MG63 (cell line): ENCODE measurements at places on chromosomes 1 and 21. TPM values are rescaled to one million over a fixed set of nuclear protein-coding genes. Genes with fewer than 3 reads are reported as not detected.

NHLH1 gene
- not detected in 2 replicates for total RNA-seq

DEPDC1 gene
- 36.5 and 47.4 TPM in 2 replicates for total RNA-seq

CITED4 gene
- total RNA-seq: 29.5 and 45.3 TPM in 2 replicates

NSUN4 gene
- 7.7 and 16.7 TPM in 2 replicates for total RNA-seq

DNA sequence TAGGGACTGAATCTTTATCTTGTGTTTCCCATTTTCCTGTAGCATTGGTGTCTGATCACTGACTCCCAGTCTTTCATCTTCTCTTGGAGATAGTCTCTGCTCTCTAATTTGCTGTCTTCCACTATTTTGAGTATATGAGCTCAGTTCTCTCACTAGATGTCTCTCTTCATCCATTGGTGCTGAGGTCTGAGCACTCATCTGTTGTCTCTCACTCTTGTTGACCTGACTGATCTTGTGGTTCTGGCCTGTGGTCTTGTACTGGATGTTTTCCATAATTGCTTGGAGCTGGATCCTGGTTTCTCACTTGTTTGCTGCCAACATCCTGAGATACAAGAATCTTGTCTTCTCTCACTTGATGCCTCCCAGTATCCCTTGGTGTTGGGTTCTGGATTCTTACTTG is 25.1 kb upstream of the S100A11 start:
- DNase-seq: no peak

DNA sequence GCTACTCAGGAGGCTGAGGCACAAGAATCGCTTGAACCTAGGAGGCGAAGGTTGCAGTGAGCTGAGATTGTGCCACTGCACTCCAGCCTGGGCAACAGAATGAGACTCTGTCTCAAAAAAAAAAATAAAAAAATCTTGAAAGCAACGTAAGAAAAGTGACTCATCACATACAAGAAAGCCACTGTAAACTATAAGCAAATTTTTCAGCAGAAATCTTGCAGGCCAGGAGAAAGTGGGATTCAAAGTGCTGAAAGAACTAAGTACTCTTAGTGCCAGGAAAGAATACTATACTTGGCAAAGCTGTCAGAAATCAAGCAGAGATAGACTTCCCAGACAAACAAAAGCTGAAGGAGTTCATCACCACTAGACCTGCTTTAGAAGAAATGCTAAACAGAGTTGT is 4.4 kb upstream of the HMGN1 start:
- DNase-seq: no peak

DNA sequence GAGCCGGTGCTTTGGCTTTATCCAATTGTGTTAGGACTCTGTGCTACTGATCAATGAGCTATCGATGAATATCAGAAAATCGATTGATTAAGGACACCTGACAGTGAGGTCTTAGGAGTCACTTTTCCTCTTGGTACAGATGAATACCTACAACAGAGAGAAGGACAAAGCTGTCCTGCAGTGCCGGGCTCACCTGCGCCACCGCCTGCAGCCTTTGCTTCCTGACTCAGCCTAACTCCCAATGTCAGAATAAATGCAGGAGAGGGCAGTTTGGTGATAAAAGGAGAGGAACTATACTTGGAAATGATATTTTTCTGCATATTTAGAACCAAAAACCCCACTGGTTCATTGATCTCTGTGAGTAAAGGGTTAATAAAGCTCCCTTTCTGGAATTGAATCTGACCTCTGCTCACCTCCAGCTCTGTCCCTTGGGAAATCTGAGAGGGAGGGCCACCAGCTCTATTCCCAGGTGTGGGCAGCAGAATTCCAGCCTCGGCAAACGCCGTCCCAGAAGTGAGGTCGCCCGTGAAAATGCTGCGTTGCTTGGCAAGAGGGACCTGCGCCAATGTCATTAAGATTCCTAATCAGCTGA is 39.3 kb downstream of the POFUT2 start:
- DNase-seq: no peak

- no peak for DNase-seq
These were observed 391 bp upstream of the CENPS start for GRCh38 chr1:10429868-10430215.

GRCh38 chr1:7588457-7588827 is 182.7 kb upstream of the VAMP3 start:
- no peak for DNase-seq

- peak; percentile 37 for DNase-seq
These were observed 7.6 kb upstream of the ERG start for GRCh38 chr21:38505654-38506523.

- peak; percentile 91 for DNase-seq
These were observed 3.6 kb upstream of the RASSF5 start for GRCh38 chr1:206503591-206504362.

DNA sequence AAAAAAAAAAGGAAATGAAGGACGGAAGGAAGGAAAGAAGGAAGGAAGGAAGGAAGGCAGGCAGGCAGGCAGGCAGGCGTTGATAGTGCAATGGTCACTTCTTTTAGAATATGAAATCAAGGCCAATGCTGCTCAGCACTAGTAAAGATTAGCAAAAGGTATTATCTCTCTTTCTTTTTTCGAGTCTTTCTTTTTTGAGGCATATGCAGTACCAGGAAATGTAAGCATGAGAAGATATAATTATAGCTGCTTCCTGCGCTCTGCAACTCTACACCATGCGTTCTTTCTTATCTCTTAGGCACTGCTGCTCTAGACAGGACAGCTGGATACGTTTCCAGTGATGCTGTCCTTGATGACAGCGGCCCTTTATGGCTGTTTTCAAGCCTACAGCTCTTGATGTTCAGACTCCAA is 1512.5 kb upstream of the B3GALT2 start:
- no peak for DNase-seq

DNA sequence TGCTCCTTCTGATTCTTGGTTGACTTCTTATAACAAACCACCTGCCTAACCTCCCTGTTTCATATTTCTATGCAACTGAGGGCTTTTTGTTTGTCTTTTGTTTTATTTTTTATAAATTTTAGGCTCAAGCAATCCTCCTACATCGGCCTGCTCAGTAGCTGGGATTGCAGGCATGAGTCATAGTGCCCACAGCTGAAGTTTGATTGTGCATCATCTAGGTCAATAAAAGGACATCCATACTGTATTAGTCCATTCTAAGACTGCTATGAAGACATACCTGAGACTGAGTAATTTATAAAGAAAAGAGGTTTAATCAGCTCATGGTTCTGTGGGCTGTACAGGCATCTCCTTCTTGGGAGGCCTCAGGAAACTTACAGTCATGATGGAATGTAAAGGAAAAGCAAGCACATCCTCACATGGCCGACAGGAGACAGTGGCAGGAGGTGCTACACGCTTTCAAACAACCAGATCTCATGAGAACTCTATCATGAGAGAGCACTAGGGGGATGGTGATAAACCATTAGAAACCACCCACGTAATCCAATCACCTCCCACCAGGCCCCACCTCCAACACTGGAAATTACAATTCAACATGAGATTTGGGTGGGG is 285.0 kb downstream of the SIPA1L2 start:
- DNase-seq: peak; percentile 17

DNA sequence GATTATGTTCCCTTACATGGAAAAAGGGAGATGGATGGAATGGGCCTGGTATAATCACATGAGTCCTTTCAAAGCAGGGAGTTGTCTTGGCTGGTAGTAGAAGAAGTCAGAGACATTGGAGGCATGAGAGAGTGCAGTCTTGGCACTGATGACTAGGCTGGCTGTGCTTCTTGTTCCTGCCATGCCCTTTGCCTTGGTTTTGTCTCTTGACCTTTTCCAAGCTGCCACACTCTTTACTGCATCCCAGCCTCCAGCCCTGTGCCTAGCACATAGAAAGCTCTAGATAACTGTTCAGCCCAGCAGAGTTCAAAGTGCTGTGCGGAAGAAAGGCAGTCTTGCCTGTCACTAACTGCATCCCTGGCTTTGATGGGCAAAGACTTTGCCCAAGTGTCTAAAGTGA is 412.6 kb downstream of the PRDM2 start:
- no peak for DNase-seq

GRCh38 chr1:60265560-60266535 is 192.3 kb upstream of the C1orf87 start:
- DNase-seq: no peak

- peak; percentile 72 for DNase-seq
These were observed 212.6 kb downstream of the GREM2 start for GRCh38 chr1:240399381-240399780.
